Esophagus mucosa (tissue), 1 donor: ENCODE measurements at places on chromosomes 16 and 17. TPM values are rescaled to one million over a fixed set of nuclear protein-coding genes. Genes with fewer than 3 reads are reported as not detected.

DNA sequence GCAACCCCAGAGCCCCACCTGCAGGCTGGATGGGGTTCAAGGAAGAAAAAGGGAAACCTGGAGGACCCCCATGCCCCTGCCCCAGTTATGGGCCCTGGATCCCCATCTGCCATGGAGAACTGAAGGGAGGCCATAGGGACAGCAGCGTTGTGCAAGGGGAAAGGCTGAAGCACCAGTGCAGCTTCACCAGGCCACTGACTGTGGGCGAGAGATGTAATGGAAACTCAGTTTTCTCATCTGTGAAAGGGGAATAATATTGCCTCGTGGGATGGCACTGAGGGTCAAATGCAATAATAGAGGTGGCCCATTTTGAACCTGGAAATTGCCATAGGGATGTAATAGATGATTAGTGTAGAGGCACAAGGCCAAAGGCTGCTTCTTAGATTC lies 9.9 kb upstream of the TSPOAP1 start:
- no peak for ATAC-seq

DNA sequence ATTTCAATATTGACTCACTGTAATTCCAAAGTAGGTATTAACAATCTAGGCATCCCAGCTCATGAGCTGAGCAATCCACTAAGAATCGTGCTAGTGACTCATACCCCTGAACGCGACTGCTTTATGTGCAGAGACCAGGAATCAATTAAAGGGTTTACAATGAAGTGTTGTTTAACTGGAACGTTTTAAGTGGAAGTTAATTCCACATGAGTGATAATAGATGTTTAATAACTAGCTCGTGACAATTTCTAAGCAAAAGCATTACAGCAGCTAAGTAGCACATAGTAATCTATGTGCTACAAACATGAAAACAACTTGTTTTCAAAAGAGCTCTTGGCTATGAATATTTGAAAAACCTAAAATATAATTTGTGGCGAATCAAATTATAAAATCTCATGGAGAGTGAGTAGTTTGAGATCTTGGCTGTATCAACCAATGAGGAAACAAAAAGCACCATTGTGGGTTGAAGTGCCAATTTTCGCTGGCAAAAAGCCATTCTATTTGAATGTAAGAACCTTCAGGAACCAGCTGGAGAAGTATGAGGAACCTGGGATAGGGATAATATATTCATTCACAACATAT lies 9.4 kb downstream of the GJC1 start:
- peak; percentile 71 for ATAC-seq

GRCh38 chr17:53630115-53630514 lies 192.6 kb upstream of the KIF2B start:
- no peak for ATAC-seq

- ATAC-seq: no peak
Observed at GRCh38 chr16:35733971-35734702, 2274.7 kb downstream of the TP53TG3F start.

DNA sequence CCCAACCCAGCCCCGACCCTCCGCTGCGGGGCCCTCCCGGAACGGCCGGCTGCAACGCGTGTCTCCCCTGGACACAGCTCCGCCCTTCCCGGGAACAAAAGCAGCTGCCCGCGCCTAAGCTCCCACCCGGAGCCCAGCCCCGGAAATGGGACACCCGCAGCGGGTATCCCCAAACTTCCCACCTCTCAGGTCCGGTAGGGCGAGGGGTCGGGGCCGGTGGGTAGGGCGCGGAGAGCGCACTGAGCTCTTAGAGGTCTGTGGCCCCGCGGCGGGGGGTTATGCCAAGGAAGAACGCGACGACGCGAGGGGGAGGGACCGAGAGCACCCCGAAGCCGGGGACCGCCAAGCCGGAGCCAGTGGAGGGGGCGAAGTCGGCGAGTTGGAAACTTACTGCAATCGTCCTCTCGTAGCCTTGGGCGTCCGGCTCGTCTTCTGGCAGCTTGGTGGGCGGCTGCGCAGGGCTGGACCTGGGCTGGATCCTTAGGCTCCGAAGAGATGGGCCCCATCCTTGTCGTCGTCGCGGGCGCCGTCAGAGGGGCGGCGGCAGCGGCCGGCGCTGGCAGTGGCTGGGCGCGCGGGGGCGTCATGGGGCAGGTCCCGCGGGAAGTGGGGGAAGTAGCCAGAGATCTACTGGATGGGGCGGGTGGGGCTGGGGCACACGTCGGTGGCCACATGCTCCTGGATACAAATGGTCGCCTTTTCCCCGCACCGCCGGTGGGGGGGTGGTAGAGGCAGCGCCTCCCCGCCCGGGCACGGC lies 6.9 kb downstream of the USP6 start:
- peak; percentile 41 for ATAC-seq

DNA sequence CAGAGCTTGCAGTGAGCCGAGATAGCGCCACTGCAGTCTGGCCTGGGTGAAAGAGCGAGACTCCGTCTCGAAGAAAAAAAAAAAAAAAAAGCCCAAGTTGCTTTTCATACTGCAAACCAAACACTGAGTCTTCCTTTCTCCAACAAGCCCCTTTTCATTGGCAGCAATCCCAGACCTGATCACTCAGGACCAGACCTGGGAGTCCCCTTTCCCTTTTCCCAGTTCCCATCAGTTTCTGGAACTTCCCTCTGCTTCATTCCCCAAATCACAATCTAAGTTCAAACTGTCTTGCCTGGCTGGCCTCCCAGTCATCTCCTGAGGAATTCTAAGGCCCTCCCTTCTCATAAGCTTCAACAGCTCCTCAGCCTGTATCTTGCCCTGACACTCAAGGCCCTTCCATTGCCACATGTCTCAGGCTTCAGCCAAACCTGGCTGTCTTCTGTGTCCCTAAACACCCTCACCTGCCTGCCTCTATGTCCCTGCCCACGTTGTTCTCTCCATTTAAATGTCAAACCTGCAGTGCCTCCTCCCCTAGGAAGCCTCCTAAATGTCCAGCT lies 11.8 kb upstream of the PHF12 start:
- no peak for ATAC-seq

- no peak for ATAC-seq
Observed at GRCh38 chr17:17748604-17749003, 67.3 kb downstream of the RAI1 start.

DNA sequence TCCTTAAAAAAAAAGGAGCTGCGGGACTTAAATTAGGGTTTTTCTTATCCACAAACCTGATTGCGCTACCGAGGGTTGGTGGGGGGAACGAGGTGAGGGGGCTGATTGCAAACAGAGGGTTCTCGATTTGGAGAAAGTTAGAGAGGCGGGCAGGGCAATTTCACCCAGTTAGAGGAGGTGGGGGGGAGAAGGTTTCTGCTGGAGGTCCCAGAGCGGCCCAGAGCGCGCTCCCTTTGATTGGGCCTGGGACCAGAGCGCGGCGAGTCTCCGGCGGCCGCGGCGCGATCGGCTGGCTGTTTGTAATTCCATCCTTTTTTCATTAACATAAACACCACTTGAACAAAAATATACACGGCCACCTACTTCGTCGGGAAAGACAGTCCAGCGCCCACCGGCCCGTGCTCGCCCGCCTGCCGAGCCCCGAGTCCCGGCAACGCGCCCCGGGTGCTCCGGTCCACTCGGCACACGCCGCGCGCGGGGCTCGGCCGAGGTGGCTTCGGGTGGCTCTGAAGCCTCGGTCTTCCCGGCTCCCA lies 13.3 kb upstream of the FOXF1 start:
- ATAC-seq: no peak

DNA sequence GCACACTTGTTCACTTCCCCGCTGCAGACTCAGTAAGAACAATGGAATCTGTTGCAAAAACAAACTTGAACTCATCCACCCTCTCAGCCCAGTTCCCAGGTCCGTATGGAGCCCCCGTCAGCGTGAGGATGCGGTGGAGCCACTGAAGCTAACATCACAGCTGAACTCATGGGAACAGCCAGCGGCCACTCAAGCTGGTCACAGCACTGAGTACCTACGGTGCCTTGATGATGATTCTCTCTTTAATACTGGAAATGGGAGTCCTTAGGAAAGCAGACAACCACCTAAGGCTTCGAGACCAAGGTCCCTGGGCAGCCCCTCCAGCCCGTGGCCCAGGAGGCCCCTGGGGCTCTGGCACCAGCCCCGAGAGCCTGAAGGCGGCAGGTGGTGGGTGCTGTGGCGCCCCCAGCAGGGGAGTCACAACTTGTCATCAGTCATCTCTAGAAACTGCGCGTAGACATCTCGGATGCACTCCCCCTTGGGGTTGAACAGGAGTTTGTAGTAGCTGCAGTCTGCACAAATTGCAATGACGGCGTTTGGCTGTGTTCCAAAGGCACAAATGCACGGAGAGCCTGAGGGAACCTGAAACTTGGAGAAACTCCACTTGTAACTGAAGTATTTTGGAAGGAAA lies 31.0 kb upstream of the RHOT1 start:
- ATAC-seq: peak; percentile 48

GRCh38 chr16:68451676-68452075 lies 3.4 kb upstream of the SMPD3 start:
- no peak for ATAC-seq

DNA sequence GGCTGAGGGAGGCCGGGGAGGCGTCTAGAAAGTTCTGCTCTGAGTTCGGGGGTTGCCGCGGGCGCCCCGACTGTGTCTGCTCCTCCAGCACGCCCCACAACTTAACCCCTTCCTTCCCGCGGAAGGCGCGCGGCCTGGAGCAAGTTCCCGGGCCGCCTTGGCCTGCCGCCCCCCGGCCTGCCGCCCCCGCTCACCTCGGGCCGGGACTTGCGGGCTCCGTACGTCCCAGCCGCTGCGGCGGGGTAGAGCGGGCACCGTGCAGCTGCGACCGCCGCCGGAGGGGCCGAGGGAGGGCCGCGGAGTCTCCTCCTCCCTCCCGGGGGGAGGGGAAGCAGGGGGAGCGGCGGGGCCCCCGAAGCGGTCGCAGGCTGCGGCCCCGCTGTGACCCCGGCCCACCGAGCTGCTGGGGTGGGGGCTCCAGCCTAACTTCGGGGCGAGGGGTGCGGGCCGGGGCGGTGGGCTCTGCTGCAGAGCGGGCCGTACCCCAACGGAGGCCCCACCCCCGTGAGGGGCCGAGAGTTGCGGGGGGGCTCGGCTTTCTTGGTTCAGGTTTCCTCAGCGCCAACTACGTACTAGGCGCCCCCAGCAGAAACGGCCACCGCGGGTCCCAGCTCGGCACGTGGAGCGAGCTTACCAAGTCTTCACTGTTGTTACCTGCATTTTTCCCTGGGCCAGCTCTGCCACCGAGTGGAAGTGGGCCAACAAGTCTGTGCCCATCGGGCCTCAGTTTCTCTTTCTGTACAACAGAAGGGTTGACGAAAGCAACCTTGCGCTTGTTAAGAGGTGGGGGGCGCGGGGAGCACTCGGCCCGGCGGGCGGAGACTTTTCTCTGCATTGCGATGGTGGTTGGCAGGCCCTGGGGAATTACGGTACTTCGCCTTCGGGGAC lies at the start of gene CCDC102A:
Gene CCDC102A, minus strand, starts transcription at position 266 of the 888 bp plus-strand sequence. CDS start 7,394 bp downstream, outside the sequence.
- ATAC-seq: peak; percentile 37

DNA sequence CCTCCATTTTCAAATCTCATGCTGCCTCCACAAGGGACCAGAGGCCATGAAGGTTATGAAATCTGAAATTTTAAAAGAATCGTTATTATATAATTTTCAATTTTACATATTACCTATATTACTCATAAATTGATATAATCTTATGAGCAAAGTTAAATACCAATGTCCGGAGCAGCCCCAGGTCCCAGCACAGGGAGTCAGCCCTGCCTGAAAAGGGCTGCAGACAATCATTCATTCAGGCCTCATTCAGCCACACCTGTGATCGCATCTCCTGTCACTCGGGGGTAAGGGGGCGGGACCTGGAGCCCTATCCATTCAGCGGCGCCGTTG lies 172.5 kb downstream of the AHSP start:
- ATAC-seq: no peak

GRCh38 chr16:15749371-15749770 lies 99.3 kb downstream of the NDE1 start:
- no peak for ATAC-seq

DNA sequence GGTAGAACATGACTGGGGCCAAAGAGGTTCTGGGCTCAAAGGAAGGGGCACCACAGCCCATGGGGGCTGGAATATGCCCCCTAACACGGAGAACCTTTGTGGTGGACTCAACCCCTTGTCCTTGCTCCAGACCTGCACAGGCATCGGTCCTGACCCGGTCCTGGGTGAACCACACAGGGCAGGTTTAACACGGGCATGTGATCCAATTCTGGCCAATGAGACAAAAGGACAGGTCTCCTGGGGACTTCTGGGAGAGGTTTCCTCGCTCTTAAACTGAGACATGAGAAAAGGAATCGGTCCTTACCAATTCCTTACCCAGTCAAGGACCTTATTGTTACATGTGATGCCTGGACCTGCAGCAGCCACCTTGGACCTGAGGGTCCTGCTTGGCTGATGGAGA lies 3.7 kb downstream of the DOC2B start:
- ATAC-seq: no peak

The ABCC11 gene
- total RNA-seq: 0.40 TPM

The CACNG1 gene
- not detected for total RNA-seq

The OR4D1 gene
- total RNA-seq: not detected

The ASPA gene
- 0.56 TPM for total RNA-seq

The HBA2 gene
- total RNA-seq: 8.2 TPM

The PLEKHH3 gene
- 49.6 TPM for total RNA-seq

The TRIM16 gene
- 145 TPM for total RNA-seq

The KCNJ12 gene
- not detected for total RNA-seq

The CACNG3 gene
- not detected for total RNA-seq

The COPZ2 gene
- 17.3 TPM for total RNA-seq

The CFAP97D1 gene
- not detected for total RNA-seq
